ENCODE measurements at places on chromosomes 12 and 14.

GRCh38 chr12:117100251-117100650, 1.0 kb upstream of the TESC start:
- no peak for DNase-seq

GRCh38 chr12:121581686-121582429, 1.0 kb upstream of the KDM2B start:
- DNase-seq, result peak; percentile 52

DNA sequence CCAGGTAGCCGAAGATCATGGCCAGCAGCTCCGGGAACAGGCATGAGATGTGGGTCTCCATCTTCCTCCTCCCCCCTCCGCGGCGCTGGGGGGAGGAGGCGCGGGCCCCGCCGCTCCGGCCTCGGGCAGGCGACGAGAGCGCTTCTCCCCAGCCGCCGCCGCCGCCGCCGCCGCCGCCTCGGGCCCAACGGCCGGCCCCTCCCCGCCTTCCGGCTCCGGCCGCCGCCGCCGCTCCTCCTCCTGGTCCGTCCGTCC, 448 bp downstream of the FBXL14 start:
- DNase-seq, result no peak

DNA sequence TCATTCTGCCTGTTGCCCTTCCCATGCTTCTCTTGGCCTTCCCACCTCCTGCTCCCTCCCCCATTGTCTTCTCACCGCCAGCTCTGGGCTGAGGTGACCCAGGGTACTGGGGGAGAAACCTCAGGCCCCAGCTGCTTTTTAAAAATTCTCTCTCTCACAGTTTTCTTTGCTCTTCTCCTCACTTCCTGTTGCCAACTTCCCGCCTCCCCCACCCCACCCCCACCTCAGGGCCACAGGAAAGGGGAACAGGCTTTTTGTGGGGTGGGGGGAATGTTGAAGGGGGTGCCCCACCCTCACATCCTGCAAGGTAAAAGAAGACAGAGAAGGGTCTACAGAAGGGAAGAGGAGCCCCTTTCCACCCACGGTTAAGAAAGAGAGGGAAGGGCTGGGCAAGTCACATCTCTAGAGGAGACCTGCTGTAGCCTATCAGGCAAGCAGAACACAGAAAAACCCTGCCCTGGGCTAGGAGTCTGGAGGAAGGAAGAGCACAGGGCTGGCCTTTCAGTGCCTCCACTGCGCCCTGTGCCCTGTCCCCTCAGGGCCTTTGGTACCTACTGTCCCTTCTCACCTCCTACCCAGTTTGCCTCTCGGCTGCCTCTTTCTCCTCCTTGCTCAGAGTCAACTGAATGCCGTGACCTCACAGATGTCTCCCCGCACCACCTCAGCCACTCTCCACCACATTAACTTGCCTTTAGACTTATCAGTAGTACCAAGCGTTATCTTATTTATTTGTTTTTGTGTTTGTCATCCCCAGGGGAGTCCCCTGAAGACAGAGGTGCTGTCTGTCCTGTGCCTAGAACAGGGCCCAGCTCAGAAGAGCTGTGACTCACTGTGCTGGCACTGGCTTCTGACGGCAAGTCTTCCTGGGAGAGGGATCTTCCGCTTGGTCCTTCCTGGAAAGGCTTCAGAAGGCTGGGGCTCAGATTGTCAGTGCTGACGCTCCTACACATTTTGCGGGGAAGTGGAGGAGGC, 1.7 kb downstream of the ARHGAP9 start:
- no peak for DNase-seq

GRCh38 chr14:29102996-29103395, 336.4 kb downstream of the FOXG1 start:
- DNase-seq, result no peak

DNA sequence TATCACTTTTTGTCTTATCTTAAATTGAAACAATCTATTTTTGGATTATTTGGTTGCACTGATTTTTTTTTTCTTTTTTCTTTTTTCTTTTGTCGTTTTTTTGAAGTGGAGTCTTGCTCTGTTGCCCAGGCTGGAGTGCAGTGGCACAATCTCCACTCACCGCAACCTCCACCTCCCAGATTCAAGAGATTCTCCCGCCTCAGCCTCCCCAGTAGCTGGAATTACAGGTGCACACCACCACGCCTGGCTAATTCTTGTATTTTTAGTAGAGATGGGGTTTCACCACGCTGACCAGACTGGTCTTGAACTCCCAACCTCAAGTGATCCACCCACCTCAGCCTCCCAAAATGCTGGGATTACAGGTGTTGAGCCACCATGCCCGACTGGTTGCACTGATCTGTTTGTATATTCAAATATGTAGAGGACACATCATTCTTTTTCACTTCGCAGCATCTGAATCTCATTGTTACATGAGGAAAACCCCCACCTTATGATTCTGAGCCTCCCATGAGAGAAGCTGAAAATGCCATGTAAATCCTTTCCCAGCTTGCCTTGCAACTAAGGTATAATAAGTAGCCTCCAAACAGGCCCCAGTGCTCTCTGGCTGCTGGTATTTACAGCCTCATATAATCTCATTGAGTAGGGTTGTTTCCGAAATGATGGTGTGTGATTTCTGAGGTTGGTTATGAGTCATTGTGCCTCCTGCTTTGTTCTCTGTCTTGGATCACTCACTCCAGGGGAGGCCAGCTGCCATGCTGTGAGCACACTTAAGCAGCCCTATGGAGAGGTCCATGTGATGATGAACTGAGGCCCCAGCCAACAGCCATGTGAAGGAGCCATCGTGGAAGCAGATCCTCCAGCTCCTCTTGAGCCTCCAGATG, 5.2 kb upstream of the HSP90B1 start:
- DNase-seq, result no peak

GRCh38 chr12:122026706-122027333, 5.1 kb downstream of the BCL7A start:
- DNase-seq, result no peak

GRCh38 chr14:32968972-32969544, 30.4 kb downstream of the NPAS3 start:
- no peak for DNase-seq

- DNase-seq, result no peak
Observed at GRCh38 chr12:11158885-11159444, 12.0 kb upstream of the SMIM10L1 start.

DNA sequence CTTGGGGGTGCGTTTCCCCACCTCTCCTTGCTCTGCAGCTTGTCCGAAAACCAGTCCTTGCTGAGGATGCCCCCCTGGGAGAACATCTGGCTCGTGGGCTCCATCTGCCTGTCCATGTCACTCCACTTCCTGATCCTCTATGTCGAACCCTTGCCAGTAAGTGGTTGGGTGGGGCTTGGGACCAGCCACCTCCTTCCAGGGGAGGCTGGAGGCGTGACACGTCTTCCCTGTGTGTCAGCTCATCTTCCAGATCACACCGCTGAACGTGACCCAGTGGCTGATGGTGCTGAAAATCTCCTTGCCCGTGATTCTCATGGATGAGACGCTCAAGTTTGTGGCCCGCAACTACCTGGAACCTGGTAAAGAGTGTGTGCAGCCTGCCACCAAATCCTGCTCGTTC, 57.5 kb downstream of the ANAPC7 start:
- DNase-seq, result no peak

DNA sequence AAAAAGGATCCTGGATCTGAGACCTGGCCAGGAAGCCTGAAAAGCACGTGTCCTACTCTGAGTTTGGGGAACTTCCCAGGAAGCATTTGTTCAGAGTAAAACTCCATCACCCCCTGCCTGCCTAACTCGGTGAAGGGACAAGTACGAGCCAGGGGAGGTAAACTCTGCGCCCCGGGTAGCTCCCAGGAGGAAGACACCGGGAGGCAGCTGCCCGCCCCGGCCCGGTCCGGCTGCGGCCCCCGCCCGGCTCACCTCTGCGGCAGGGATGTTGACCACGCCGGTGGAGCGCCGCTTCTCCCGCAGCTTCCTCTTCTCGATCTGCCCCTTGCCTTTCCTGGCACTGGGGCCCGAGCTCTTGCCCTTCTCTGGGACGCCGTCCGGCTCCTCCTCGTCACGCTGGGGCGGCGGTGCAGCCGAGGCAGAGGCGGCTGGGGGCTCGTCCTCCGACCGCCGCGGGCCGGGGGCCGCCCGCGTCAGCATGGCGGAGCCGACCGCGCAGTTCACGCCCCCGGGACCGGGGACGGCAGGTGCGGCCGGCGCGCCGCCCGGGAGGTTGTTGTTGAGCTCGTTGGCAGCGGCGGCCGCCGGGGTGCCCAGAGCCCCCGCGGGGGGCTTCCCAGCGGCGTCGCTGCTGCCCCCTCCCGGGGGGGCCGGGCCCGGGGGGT, 1.2 kb downstream of the PAWR start:
- DNase-seq, result peak; percentile 27

- no peak for DNase-seq
Observed at GRCh38 chr12:49094160-49094974, at the start of gene DHH. Gene DHH, minus strand, starts transcription at chr12:49094801. Its CDS starts 289 bp downstream, at chr12:49094512.

- no peak for DNase-seq
Observed at GRCh38 chr12:126067626-126068329, 1002.5 kb downstream of the AACS start.

DNA sequence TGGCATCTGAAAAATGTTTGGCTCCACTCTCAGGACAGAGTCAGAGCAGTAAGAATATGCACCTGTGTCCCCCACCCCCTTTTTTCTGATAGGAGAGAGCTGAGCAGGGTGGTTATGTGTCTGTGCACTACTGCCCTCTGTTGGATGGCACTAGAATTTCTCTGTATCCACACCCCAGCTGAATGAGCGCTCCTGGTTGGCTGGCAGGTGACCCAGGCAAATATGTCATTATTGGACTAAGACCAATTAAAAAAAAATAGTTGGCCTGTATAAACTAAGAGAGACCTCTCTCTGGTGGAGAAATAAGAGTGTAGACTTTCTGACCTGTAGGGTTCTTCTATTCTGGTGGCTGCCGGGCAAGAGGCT, 107.0 kb downstream of the PTCSC3 start:
- peak; percentile 59 for DNase-seq

GRCh38 chr12:12979731-12980259, 20.3 kb downstream of the HEBP1 start:
- peak; percentile 23 for DNase-seq

DNA sequence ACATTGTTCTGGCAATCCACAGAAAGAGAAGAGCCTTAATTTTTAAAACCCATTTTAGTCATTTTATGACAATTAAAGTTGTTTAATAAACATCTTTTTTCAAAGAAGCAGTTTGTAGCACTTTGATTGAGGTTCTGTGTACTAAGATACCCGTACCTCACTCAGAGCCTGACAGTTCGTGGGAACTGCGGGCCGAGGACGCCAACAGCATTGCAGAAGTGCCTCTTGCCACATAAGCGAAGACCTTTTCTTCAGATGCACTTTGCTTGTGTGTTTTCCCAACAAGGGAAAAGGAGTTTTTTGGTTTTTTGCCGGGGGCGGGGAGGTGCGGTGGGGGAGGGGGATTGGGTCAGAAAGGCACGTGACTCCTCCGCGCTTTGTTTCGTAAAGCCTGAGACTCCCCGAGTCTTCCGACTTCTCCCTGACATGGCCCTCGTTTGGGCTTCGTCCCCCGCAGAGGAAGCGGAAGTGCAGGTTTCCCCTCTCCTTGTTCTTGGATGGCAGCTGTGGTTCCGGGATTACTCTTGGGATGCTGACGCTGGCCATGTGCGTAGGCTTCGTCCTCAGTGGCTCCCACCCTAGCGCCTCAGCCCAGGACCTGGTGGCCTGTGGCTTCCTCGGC, 70.8 kb downstream of the WDR20 start:
- no peak for DNase-seq

DNA sequence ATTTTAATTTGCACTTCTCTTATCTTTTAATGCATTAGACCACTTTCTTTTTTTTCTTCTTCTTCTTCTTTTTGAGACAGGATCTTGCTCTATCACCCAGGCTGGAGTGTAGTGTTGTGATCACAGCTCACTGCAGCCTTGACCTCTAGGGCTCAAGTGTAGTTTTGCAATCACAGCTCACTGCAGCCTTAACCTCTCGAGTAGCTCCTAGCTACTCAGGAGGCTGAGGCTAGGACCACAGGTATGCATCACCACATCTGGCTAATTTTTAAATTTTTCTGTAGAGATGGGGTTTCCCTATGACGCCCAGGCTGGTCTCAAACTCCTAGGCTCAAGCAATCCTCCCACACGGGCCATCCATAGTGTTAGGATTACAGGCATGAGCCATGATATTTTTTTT, 12.7 kb downstream of the TMED8 start:
- DNase-seq, result no peak

- DNase-seq, result no peak
Observed at GRCh38 chr12:3263939-3264922, 187.1 kb downstream of the TSPAN9 start.

DNA sequence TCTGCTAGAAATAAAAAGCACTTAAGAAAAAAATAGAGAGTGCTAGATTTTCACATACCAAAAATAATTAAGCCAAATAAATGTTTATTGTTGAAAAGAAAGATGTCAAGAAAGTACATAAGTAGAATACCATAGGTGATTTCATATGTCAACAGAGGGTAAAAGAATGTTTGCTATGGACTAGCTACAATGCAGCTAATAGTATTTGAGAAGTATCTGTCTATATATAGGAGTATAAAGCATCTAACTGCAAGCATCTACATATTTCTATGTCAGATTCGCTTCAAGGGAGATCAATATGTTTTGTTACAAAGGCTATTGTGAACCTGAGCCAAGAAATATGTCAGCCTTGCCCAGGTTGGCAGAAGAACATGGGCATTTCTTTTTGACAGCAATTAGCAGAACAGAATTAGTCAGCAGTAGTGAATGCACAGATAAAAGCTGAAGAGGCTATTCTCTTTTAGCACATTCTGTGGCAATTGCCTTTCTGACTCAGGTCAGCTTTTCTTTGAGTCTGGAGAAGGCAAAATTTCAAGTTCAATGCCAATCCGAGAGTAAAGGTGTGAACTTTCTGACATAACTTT, 140.1 kb downstream of the ALG10B start:
- no peak for DNase-seq

GRCh38 chr12:50621399-50622300, 116.9 kb downstream of the DIP2B start:
- DNase-seq, result peak; percentile 60

GRCh38 chr14:55450987-55451386, 10.6 kb upstream of the TBPL2 start:
- DNase-seq, result no peak

DNA sequence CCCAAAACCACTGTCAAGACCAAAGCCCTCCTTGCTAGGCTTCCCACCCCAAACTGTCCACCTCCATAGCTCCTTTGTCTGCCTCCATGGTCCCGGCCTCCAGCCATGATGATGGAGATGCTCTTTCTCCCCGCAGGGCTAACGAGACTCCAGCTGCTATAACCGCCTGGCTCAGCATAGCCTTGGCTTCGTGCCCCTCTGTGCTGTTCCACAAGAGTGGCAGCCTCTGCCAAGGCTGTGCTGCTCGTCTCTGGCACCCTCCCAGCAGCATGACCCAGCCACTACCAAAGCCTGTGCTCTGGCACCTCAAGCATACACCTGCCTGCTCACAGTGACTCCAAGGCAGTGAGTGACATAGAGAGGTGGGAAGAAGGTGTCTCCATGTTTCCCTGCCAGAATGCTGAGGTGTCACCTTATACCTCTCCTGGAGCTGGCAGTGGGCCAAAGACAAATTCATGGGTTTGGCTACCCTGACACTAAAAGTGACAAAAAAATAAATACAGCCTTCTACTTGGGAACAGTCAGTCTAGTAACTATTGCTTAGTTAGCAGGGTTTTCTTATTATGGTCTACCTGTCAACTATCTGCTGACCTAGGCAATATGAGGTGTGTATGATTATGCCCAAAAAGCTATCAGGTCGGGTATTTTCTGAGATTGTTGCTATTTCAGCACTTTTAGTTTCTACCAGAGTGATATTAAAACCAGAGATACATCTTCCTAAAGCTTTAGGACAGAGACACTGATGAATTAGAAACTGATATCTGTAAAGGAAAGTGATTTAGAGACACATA, 16.1 kb upstream of the KRT73 start:
- peak; percentile 77 for DNase-seq

Data from midbrain (tissue), 1 donor.